Activated T-helper 1 cell treated with anti-CD3 and anti-CD28 coated beads, Interleukin-12 subunit alpha, Interleukin-12 subunit beta, Interleukin-2, Interleukin-4 antibody, amounts not matched to agents 30 ng/mL and 10 ng/mL and 1 ng/mL, durations not matched to agents 14 hours and 24 hours and 36 hours (primary cell): ENCODE measurements at places on chromosomes 2 and 18. TPM values are rescaled to one million over a fixed set of nuclear protein-coding genes. Genes with fewer than 3 reads are reported as not detected.

DNA sequence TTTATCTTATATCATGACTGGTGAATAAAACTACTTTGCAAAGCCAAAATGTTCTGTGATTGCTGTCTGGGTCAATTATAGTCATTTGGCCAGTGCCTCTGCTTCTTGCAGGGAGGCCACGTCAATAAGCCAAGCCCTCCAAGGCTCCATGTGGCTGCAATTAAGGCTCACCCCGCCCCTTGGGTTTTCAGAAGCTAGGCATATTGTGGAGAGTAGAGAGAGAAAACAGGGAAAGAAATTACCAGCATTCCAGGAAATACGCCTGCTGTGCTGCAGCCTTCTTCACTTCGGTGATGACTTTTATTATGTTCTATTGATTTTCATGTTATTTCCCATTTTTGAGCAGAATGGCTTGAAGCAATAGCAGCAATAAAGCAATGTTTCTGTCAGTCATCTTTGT, 319.7 kb downstream of the SOX11 start:
- DNase-seq, result no peak

GRCh38 chr2:106959975-106960682, 74.2 kb upstream of the ST6GAL2 start:
- no peak for DNase-seq

DNA sequence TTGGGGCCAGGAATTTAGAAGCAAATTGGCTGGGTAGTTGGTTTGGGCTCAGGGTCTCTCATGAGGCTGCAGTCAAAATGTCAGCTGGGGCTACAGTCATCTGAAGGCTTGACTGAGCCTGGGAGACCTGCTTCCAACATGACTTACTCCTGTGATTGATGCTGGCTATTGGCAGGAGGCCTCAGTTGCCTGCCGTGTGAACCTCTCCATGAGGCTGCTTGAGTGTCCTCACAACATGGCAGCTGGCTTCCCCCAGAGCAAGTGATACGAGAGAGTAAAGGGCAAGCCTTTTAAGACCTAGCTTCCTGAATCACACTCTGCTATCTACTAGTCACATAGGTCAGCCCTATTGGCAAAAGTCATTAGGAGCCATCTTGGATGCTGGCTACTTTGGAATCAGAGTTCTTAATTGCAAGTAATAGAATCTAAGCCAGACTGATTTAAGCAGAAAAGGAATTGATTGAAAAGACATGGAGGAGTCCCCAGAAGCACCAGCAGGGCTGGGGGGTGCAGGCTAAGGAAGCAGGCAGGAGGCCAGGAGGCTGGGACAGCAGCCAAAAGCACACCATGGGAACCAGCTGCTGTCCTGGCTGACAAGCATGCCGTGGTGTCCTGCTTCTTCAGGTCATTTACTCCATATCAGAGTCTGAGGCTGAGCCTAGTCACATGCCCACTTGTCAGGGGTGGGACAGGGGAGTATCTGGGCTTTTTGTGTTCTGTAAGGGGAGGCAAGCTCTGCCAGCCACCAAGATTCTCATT, 7.8 kb upstream of the GIGYF2 start:
- no peak for DNase-seq

- DNase-seq, result no peak
These were observed 14.6 kb downstream of the SPOPL start for GRCh38 chr2:138516030-138516704.

DNA sequence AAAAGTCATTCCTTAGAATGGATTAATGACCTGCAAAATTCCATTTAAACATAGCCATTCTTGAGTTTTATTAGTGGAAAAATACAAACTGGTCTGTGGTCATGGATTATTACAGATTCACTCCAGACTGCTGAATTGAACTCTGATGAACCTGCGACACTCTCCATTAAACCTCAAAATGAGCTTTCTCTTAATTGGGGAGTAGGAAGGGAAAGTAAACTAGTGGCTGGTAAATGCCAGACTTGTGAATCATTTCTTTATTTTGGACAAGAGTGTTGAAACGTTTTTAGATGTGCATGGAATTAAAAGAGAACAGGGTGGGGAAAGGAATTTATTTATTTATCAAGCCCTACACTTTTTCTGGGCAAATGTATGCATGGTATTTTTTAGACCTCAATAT, 321.2 kb upstream of the FANCL start:
- DNase-seq, result no peak

DNA sequence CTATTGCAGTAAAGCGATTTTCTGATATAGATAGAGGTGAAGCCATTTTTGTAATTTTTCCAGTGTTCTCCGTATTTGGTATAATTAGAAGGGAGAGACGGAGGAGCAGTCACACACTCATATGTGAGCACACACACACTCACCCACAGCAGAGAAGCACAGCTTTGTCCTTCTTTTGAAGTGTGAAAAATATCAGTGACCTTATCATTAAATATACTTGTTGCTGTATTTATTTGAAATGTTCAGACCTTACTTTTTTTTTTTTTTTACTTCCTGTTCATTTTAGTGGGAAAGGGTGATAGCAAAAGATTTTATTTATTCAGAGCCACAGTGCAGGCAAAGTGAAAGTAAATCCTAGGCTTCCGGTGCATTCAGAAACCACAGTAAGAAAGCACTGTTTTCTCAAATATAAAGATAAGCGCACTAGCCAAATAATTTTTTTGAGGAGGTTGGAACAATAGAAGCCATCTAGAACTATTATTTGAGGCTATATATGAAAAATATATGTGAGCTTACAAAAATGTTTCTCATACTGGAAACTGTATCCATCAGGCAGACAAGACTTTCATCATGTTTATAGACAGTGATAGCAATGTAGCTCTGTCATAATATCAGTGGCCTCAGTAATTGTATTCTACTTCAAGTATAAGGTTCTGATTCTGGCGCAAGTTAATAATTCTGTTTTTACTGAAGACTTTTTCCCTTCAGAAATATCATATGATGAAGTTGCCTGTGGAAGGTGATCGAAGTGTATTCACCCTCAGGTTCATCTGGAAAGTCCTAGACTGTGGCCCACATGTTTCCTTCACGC, 37.2 kb downstream of the TSHZ1 start:
- DNase-seq, result no peak

DNA sequence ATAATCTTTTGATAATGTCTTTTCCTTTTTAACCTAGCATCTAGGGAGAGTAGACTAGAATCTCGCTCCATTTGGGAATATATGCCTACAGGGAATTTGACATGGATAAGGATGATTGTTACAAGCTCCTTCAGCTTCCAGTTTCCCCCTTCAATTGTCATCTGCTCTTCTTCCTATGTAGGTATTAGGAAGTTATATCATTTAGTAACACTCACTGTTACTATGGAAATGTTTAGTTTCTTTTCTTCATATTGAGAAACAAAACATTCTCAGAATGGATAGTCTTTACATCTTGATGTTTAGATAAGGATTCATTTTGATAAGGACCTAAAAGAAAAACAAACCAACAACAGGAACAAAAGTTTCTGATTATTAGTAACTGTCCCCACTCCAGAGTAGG, 127.6 kb downstream of the PHLPP1 start:
- DNase-seq, result no peak

GRCh38 chr2:86392873-86393518, 48.2 kb upstream of the KDM3A start:
- no peak for DNase-seq

GRCh38 chr2:220887876-220888275, 684.2 kb downstream of the EPHA4 start:
- DNase-seq, result no peak

GRCh38 chr2:33064349-33064801, 117.6 kb downstream of the LTBP1 start:
- DNase-seq, result no peak

GRCh38 chr2:29627279-29627711, 294.1 kb downstream of the ALK start:
- no peak for DNase-seq

- DNase-seq, result no peak
These were observed 16.1 kb downstream of the SPRED2 start for GRCh38 chr2:65416321-65416720.

DNA sequence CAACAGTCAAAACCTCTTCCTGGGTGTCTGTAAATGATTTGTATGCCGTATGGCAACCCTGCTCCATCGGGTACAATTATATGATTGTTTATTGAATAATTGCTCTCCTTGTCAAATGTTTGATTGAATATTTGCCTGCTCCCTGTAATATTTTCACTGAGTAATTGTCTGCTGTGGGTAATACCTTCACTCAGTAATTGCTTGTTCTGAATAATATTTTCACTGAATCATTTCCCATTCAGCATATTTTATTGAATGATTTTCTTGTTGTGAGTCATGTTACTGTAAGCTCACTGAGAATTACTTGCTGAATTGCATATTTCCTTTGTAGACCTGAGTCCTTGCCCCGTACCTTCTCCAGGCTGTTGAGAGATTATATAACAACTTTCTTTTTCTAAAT, 535.2 kb downstream of the METTL4 start:
- no peak for DNase-seq

DNA sequence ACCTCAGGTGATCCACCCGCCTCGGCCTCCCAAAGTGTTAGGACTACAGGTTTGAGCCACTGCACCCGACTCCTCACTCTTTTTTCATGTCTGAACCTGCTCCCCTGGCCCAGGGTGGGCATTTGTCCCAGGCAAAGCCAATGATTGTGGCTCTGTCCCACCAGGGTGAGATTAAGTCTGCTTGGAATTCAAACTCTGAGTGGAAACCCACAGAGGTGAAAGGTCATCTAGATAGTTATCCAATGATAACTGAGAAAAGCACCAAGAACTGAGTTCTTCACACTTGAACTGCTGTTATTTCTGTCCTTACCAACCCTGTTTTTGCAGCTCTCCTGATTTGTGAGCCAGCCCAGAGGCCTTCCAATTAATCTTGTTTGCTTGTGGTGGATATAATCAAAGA, 62.4 kb upstream of the ACVR1 start:
- DNase-seq, result no peak

- DNase-seq, result no peak
These were observed 29.3 kb upstream of the COPS8 start for GRCh38 chr2:237056287-237056875.

DNA sequence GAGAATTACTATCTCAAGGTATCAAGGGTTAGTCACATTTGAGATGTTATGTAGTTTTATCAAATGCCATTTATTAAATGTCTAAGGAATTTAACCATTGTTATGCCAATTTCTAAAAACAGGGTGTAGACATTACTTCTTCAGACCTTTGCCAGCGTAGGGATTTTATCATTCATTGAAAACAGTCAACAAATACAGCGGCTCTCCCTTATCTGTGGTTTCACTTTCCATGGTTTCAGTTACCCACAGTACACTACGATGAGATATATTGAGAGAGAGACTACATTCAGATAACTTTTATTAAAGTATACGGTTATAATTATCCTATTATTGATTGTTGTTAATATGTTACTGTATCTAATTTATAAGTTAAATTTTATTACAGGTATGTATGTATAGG, 234.7 kb downstream of the TMX3 start:
- DNase-seq, result no peak

DNA sequence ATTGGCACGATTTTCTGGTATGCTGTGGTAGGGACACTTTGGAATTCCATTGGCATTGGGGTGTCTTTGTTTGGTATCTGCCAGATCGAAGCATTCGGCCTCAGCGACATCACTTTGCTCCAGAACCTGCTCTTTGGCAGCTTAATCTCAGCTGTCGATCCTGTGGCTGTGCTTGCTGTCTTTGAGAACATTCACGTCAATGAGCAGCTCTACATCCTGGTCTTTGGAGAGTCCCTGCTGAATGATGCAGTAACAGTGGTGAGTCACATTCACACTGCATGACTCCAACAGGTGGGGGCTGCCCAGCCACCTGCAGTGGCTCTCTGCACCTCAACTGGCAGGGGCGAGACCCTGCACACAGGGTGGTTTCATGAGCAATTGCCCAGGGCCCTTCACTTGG, 38.4 kb downstream of the SLC9A2 start:
- DNase-seq, result no peak

DNA sequence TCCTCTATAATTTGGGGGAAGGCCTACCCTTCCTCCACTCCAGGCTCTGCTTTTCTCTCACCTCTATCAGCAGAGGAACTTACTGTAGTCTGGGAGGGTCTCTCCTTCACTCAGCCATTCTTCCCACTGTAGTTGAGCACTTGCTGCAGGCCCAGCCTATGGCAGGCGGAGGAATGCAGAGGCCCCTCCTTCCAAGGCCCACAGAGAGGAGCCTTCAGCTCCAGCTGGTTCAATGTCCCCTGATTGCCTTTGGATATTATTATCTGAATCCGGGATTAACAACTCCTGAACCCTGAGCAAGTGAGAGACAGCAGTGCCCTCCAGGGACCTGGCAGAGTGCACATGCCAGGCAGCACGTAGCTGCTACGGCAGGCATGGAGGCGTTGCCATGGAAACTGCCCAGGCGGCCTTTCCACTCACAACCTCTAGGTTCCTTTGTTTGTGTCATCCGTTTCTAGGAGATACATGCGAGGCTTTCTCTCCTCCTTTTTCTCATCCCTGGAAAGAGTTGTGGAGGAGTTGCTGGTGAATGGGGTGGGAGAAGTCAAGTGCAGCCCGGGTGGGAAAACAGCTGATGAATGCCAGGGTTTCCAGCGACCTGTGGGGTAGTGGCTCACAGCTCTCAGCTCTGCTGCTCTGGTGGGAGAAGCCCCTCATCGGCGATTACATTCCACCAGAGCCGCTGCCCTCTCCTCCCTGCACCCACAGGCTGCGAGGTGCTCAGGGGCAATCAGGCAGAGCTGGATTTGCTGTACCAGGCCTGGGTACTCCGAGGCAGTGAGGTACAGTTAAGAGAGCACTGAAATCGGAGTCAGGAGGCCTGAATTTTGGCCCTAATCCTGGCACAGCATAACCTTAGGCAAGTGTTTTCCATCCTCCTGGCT, 55.3 kb upstream of the HK2 start:
- no peak for DNase-seq

GRCh38 chr2:120461092-120461491, 115.2 kb downstream of the INHBB start:
- DNase-seq, result no peak

MYCN gene
- total RNA-seq, result not detected in 2 replicates

RAD51AP2 gene
- total RNA-seq, result not detected in 2 replicates

CRIM1 gene
- 15.3 and 17.6 TPM in 2 replicates for total RNA-seq

CEP68 gene
- 4.0 and 5.5 TPM in 2 replicates for total RNA-seq

NEB gene
- total RNA-seq, result 0.05 and 0.08 TPM in 2 replicates

CAPN14 gene
- total RNA-seq, result 0.18 and 0.20 TPM in 2 replicates

SPATA3 gene
- total RNA-seq, result not detected in 2 replicates
